ENCODE measurements at places on chromosomes 6 and 20.
A peak's percentile ranks its signal among the peaks of the same experiment; 100 is the strongest.

- DNase-seq: no peak
Observed at GRCh38 chr6:124530926-124531325, 431.3 kb upstream of the RNF217 start.

DNA sequence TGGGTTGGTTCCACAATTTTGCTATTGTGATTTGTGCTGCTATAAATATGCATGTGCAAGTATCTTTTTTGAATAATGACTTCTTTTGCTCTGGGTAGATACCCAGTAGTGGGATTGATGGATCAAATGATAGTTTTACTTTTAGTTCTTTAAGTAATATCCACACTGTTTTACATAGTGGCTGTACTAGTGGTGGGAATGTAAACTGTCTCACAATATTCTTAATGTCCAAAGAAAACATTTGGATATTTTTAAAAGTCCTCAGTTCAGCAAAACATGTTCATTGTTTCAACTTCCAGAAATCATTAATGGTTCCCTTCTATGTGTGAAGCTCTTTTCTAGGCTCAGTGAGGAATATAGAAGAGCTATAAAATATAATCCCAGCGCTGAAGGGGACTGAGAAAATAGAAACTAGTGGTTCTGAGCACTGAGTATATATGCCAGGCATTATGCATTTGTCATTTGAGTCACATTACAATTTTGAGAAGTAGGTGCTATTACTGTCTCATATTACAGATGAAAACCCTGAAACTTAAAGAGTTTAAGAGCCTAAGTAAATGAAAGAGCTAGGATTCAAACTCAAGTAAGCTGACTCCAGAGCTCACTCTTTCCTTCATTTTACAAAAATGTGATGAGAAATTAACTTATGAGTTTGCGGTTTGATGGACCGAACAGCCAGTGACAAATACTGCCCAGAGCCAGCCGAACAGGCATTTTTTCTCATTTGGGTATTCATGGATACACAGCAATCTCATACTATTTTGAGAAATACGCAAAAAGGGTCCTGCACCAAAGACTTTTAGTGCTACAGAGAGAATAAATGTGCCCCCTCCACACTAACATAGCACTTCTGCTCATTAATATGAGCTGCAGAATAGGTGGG, 250.1 kb downstream of the TBX18 start:
- no peak for DNase-seq

GRCh38 chr6:112956696-112957535, 609.8 kb downstream of the RFPL4B start:
- no peak for DNase-seq

- no peak for DNase-seq
Observed at GRCh38 chr20:12241065-12241464, 323.4 kb downstream of the BTBD3 start.

DNA sequence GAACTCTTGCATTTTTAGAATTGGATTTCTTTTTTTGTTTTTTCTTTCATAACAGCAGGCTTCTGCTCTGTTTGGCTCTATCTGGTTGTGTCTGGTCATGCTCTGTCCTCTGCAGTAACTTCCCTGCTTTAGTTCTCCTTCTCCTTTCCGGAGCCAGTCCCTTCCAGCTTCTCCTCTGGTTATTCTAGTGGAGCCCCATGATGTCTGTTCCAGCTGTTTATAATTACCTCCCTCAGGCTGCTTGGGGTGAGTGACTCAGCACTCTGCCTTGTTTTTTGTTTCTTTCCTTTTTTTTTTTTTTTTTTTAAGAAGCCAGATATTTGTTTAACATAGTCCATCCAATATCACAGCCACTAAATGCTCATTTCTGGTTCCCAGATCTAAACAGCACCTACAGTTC, 409.6 kb downstream of the MAFB start:
- no peak for DNase-seq

DNA sequence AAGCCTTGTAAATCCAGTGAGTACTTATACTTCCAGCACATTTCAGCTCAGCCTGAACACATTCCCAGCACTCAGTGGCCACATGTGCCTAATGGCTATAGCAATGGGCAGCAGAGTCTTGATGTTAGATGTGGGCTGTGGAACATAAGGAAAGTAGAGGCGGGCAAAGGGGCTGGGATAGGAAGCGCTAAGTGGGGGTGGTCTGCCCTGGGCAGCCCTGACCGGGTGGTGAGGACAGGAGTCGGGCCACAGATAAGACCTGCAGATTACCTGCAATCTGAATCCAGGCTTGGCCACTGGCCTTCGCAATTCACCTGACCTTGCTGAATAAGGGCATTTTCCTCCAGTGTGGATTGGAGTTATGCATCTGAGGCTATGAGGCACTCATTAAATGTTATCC, 11.1 kb upstream of the HMGA1 start:
- no peak for DNase-seq

DNA sequence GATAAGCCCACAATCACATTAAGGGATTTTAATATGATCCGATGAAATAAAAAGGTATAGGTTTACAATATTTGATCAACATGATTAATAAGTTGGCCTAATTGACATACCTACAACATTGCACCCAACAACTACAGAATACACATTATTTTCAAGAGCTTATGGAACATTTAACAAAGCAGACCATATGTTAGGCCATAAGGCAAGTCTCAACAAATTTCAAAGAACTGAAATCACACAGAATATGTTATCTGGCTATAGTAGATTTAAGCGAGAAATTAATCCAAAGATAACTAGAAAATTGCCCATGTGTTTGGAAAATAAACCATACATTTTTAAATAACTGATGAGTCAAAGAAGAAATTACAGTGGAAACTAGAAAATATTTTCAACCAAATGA, 126.0 kb upstream of the KCNG1 start:
- no peak for DNase-seq

- DNase-seq: peak; percentile 25
Observed at GRCh38 chr6:126337323-126337722, 2.6 kb upstream of the CENPW start.

- DNase-seq: no peak
Observed at GRCh38 chr6:15512721-15513120, 150.1 kb downstream of the DTNBP1 start.

DNA sequence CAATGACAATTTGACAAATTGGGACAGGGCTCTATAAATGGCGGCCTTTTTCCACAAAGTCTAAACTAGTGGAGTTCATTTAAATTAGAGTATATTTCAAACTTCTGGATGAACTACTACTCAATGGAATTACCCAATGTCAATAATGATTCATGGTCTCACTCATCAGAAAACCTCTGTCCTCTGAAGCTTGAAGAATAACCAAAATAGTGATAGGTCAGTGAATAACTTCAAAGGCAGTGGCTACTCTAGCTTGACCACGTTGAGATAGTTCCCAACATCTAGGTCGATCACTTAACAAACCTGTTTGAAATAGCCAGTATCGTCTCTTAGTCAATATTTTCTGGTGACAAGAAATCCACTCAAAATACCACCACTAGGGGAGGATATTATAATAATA, 197.6 kb downstream of the HDGFL1 start:
- DNase-seq: no peak

DNA sequence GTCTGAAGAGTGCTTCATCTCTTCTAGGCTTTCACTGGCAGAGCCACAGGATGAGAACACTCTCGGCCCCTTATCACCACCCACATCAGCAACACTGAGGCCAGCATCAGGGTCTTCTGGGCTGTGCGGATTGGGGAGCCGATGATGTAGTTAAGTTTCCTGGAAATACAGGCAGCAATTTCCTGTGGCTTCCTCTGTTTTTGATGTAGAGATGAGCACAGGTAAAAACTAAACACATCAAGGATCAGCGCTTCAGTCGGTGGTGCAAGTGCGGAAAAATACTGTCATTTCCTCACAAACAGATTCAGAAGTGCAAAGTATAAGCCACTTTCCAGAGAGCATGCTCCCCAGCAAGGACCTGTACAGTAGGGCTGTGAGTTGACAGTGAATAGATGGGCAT, 62.6 kb downstream of the BACH2 start:
- DNase-seq: peak; percentile 84

GRCh38 chr20:51533291-51534172, 9.0 kb downstream of the NFATC2 start:
- no peak for DNase-seq

- no peak for DNase-seq
Observed at GRCh38 chr6:19279273-19279684, 557.9 kb upstream of the ID4 start.

GRCh38 chr6:45156075-45156474, 172.1 kb upstream of the RUNX2 start:
- no peak for DNase-seq

DNA sequence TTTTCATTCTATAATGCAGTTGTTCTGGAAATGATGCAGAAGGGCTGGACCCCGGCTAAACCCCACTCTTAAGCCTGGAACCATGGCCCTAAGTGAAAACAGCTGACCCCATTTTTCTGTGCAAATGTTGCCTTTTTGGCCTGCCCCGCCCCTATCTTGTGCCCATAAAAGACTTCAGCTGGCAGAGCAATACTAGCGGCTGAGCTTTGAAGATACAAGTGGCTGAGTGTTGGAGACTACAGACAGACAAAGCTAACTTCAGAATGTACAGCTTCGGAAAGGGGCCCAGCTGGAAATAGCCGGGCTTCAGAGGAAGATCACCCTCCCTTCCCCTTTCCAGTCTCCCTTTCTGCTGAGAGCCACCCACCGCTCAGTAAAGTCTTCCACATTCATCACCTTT, 258.6 kb upstream of the SPTLC3 start:
- DNase-seq: no peak

DNA sequence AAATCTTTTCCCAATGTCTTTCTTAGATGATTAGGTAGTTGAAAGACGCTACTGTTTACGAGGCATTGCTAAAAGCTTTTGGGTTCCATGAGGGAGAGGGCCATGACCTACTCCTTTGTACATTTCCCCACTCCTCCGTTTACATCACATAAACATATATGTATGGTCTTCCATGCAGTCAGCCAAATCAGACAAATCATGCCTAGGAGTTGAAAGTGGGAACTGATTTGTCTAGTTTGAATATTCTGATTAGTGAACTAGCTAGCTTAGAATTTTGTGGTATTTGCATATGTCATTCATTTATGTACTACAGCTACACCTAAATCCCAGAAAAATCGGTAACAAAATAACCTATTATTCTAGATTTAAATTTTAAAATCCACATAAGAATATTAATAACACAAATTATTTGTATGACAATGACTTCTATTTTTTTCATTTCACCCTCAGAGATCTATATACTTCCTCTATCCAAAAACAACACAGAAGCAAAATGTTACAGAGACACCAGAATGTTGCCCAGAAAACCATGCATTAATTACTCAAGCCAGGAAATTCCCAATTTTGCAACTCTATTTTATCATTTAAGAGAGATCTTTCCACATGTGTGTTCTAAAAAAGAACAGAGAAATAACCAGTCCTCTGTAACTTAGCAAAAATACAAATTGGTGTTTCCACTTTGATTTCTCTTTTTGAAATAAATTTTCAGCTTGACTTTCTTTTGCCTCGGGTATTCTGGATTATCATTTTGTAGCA, 231.9 kb downstream of the LAMA2 start:
- DNase-seq: no peak

DNA sequence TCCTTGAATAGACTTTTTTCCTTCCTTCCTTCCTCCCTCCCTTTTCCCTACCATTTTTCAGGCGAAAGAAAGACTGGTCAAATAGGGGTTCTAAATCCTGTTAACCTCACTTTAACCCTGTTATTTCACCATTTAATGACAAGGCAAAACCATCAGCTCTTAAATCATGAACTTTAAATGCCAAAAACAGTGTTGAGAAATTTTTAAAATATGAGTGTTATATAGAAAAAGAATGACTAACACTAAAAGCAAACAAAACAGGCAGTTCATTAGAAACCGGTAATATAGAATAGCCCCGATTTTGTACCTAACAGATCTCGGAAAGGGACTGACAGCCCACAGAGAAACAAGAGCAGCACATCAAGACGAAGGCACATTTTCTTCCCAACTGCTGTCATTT, 57.4 kb upstream of the CEP85L start:
- DNase-seq: no peak

DNA sequence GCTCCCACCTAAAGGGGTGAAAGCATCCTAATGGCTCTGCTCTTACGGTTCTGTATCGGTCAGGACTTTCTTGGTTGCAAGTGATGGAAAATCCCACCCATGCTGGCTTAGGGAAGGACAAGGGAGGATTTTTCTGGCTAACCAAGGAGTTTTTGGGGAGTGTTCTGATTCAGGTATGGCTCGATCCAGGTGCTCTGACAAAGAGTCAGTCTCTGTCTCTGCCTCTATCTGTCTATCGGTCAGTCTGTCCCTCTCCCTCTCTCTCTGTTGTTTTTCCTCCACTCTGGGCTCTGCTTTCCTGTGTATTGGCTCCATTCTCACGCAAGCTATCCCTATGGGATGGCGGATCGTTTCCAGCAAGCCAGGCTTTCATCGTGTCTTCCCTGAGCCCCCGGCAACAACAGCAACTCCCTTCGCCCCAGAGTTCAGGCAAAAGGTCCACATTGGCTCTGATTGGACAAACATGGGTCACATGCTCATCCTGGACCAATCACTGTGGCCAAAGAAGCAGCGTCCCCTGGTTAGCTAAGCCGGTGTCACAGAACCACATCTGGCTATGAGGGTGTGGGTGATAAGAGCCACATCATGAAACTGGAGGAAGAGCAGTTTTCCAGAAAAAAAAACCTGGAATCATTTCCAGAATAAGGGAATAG, 160.3 kb downstream of the BMP7 start:
- no peak for DNase-seq
